ENCODE measurements at places on chromosomes 12 and 14. TPM values are rescaled to one million over a fixed set of nuclear protein-coding genes. Genes with fewer than 3 reads are reported as not detected.

Gene RDH11
- 47.0 TPM for total RNA-seq

DNA sequence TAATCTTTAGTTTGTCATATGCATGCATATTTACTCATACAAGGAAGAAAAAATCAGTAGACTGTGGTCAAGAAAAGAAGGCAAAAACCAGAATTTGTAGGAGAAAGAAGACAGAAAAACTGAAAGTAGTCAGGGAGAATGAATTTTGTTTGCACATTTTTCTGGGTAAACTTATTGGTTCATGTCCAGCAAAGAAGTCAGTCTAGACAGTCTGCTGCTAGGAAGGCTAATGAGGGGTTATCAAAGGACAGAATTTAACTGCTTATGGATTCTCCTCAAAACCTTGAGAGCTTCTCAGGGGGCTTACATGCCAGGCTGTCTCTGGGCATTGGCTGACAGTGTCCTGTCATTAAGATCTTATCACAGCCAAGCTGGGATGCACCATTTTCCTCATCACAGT lies 293.9 kb downstream of the RPAP3 start:
- no peak for DNase-seq

Gene KIF26A
- total RNA-seq = not detected

Gene PLA2G1B
- not detected for total RNA-seq

- DNase-seq = no peak
Measured at GRCh38 chr14:62084020-62084419, 321.8 kb downstream of the SNAPC1 start.

Gene MAP1LC3B2
- total RNA-seq = 2.8 TPM

DNA sequence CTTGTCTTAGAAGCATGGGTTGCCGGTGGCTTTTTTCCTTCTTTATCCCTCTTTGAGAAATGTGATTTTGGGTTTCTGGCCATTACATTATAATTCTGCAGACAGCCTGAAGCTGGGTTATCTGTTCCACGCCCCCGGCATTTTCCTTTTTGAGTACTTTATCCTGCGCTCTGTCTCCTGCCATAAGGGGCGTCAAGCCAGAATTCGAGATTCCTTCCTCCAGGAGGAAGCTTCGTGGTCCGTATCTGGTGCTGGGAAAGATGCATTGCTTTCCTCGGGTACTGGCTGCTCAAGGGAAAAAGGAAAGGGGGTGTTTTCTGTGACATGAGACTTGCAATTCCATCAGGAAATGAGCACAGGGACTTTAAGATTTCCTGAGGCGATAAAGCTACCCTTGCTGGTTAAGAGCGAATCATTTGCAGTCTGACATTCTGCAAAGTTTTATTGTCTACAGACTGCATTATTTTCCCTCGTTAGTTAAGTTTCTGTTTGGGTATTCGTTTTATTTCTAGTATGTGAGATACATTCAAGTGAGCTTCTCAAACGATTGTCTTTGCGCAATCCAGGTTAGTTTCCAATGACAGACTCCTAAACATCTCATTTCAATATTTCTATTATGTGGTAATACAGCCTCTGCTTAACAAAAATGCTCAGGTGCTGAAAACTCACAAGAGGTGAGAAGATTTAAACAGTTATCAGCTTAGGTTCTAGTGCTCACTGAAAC lies 694 bp downstream of the AKAP5 start:
- no peak for DNase-seq

Gene ESPL1
- total RNA-seq = 35.2 TPM

GRCh38 chr12:24933694-24934407 lies 15.1 kb downstream of the BCAT1 start:
- no peak for DNase-seq

GRCh38 chr12:131643631-131644452 lies 67.0 kb upstream of the SFSWAP start:
- DNase-seq = no peak

DNA sequence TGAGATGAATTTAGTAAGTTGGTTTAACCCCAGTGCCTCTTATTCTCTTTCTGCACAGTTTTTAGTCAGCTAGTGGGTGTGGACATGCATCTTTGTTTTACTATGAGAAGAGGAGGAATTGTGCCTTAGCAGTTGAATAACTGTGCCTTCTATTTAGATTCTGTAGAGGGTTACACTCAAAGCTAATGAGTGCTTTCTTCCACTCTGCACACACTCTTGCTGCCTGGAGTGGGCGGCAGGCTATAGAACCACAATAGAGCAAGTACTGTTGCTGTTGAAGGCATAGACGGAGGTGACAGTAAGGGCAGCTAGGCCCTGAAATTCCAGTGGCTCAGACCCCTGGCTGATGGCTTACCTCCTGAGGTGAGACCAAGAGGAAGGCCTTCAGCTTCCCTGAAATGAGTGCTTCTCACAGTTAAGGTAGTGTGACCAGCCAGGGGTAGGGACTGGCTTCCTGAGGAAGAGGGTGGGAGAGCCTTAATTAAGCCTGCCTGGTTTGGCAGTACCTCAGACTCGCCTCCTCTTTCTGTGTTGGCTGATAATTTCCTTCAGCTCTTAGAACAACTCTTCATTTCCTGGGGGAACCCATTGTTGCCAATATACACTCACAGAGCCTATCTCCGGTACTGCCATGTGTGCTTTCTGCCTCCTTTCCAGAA lies 24.7 kb downstream of the SUSD6 start:
- no peak for DNase-seq

GRCh38 chr14:78758333-78758732 lies 588.2 kb downstream of the NRXN3 start:
- no peak for DNase-seq

GRCh38 chr12:105032703-105033357 lies 46.7 kb downstream of the NOPCHAP1 start:
- no peak for DNase-seq

Gene ABHD12B
- not detected for total RNA-seq

DNA sequence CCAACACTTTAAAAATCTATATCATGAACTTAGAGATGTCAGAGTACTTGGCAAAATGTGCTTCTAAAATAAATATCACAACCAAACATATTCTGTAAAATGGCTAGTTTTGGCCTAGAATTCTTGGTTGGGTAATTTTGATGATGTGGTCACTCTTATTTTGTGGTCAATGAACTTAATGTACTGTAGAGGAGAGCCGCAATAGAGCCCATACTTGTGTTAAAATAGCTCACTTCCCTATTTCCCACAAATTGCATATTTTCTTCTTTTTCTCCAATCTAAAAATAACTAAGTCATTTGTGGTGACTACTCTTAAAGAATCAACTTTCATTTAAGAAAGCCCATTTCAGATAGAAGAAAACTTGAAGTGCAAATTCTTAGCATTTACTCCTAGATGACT lies 619.4 kb downstream of the CCER1 start:
- no peak for DNase-seq

DNA sequence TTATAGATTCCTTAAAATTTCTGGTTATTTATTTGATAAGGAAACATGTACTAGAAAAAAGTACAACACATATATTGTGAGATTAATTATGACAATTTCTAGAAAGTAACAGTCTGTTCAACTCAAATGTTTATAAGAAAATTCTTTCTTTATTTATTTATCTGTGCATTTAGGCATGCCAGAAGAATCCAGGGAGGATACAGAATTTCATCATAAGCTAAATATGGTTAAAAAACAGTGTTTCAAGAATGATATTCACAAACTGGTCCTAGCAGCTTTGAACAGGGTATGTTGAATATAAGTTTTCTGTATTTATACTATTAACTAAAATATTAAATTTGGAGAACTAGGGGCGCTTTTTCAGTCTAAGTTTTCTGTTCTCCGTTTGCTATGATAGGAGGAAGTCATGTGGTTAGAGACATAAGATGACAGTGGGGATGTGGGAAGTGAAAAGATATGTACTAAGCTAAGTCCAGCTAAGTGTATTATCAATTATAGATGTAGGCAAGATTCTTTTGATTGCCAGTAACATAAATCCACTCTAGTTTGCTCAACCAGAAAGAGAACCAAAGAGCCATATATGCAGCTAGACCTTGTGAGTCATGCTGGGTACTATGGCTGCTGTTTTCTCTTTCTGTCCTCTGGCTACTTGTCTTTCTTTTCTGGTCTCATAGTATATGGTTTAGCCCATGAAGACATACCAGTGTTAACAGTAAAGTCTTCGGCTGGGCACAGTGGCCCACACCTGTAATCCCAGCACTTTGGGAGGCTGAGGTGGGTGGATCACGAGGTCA lies 39.0 kb downstream of the LRRK2 start:
- DNase-seq = no peak

- DNase-seq = no peak
Measured at GRCh38 chr14:76537906-76538647, 162.1 kb downstream of the ESRRB start.

- no peak for DNase-seq
Measured at GRCh38 chr12:4569261-4569660, 7.3 kb downstream of the DYRK4 start.

GRCh38 chr12:70251226-70251625 lies 8.0 kb downstream of the CNOT2 start:
- no peak for DNase-seq

DNA sequence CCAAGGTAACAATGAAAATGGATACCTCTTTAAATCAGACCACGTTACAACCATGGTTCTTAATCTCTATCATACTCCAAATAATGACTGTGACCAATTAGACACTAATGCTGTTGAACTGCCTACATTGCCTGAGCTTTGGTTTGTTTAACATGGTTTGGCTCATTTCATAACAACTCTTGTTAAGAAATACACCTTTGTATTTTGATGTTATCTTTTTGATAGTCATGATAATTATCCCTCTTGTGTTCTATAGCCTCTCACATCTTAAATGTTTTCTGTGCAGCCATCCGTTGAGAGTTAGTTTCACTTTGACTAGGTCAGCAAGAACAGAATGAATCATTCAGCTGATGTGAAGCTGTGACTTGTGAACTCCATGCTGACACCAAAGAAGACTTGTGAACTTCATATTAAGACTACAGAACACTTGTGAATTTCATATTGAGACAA lies 75.5 kb upstream of the RERGL start:
- no peak for DNase-seq

DNA sequence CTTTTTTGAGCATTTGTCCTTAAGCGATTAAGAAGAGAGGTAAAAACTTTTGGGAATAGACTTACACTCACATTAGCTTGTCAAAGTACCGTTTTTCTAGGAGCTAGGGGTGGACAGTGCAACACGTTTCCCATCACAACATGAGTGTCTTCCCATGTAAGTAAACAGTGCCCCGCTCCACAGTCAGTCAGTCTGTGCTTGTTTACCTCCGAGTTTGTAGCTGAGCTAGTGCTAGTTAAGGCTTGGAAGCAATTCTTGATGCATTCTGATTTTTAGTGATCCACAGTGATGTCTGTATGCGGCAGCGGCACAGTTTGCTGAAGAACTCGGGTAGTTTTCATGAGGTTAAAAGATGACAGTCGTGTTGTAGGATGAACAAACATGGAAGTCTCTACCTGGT lies 941 bp downstream of the ZDHHC17 start:
- DNase-seq = no peak

Gene ZCCHC8
- 37.0 TPM for total RNA-seq

Gene RNF41
- total RNA-seq = 34.1 TPM

DNA sequence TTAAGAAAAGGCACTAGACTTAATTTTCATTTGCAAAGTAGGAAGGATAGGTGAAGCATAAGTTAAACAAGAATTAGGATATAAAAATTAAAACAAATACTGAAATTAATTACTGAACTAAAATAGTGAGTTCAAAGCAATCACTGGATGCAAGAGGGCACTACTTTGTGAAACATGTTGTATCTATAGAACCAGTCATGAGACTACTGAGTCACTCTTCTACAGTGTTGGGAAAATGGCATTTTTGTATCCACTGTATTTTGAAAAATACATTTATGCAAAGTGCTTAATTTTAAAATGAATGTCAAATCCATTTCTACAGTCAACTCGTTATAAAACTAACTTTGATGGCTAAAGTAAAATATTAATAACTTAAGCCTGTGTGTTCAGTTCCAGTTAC lies 47.9 kb downstream of the SEL1L start:
- DNase-seq = no peak

Gene TSFM
- 43.2 TPM for total RNA-seq

DNA sequence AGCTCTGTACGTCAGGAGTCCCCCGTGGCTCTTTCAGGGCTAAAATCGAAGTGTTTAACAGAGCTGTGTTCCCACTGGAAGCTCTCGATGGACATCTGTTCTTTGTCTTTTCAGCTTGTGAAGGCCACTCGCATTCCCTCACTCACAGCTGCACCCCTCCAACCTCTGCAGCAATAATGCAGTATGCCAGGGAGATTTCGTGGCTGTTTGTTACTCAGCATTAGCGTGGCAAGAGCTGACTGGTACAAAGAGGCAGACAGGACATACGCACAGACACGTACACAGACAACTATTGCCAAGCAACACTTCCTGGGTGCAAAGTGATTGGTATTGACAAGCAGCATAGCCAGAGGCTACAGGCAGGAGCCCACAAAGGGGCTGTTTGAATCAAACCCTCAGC lies 11.8 kb upstream of the FBXO21 start:
- DNase-seq = no peak

Measured in natural killer cell treated with Interleukin-12 subunit alpha and Interleukin-12 subunit beta and Interleukin-15 and Interleukin-18, amount 100 ng/mL, for 72 hours (primary cell).